NCI-H2029 (cell line): ENCODE measurements at places on chromosomes 1 and 21.
A peak's percentile ranks its signal among the peaks of the same experiment; 100 is the strongest.

DNA sequence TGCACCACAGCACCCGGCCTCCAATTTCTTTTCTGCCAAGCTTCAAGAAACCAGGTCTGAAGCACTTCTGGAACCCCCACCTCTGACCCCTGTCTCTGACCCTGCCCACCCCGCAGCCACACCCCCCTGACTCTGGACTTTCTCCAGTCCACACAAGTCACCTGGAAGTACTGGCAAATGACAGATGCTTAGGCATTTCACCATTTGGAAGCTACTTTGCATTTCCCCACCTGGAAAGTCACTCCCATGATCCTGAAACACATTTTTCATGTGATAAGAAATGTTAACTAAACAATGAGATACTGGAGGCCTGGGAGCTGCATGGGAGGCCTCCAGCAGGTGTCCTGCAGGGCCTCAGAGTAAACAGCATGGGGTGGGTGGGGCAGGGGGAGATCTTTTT, 45.7 kb downstream of the NTPCR start:
- no peak for DNase-seq

DNA sequence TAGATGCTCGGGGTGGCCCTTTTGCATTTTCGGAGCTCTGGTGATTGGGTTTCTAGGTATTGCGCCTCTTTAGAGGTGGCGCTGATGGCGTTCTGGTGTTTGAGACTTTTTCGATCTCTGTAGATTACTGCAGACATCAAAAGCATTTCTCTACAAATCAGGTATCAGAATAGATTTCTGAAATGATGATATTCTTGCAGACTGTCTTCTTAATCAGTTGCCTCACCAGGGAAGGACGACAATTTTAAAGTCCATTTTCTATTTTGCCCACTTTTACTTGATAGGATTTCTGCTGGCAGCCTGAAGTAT, 65.2 kb upstream of the VAMP3 start:
- DNase-seq, result no peak

DNA sequence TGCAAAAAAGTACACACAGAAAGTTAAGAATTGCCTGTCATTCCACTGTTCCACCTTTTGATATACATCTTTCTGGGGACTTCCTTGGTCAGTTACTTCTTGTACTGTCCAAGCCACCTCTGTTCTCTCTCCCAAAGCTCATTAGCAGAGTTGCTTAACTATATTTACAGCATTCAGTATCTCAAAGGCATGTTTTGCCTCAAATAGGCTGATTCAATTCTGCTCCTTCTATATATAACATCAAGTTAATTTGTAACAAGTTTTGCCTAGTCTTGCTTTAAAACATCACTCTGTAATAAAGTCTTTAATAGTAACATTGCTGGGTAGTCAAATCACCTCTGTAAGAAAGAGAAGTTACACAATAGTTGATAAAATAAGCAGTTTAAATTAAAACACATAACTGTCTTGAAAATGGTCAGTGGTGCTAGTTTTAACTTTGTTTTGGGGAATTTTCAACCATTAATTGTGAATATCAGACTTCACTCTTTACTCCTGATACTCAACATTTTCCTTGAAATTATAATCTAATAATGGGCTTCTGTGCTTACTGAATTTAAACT, 35.7 kb downstream of the EDARADD start:
- no peak for DNase-seq

- DNase-seq, result no peak
These were observed 6.6 kb upstream of the PRPF38B start for GRCh38 chr1:108685529-108685928.

DNA sequence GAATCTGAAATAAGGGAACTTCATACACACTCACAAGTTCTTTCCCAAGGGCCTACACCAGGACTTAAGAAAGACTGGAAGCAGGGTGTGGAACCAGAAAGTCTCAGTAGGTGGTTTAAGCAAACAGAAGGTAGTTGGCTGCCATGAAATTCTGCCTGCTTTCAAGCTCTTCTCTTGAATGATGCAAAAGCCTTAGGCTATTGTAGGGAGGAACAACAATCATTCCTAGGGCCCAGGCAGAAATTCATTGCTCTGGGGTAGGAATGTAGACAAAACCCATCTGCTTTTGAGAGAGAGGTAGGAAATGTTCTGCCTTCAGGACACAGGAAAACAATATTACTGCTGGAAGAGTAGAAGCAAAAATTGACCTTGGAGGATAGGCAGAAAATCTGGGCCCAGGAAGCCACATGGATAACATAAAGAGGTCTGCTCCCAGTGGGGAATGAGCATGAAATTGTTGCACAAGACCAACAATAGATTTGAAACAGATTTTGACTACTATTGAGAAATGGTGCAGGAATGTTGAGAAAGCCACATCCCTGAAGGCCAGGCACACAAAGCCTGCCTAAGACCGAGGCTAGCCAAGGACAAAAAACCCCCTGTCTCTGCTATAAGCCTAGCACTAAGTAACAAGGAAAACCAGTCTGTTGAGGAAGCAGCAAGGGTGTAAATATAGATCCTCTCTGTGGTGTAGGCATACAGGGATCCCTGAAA, 22.7 kb upstream of the SFT2D2 start:
- no peak for DNase-seq

- DNase-seq, result peak; percentile 87
These were observed at the start of gene PCAT6 for GRCh38 chr1:202810615-202811295. Gene PCAT6 (plus strand): TSS chr1:202810954.

DNA sequence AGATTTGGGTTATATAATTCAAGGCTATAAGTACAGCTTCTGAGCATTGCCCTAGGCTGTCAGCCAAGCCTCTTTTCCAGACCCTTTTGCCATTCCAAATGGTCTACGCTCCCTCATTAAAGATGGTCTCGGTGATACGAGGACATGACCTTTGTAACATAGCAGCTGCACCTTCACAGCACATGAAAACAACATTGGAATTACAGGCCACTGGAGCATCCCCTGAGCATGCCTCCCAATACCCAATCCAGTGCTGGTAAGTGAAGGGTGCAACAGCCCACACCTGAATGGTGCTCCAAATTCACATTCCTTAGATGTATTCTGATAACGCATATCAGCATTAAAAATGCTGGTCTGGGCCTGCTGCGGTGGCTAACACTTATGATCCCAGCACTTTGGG, 20.1 kb upstream of the PTPRF start:
- no peak for DNase-seq

GRCh38 chr1:30681782-30682181, 41.6 kb downstream of the MATN1 start:
- peak; percentile 59 for DNase-seq

DNA sequence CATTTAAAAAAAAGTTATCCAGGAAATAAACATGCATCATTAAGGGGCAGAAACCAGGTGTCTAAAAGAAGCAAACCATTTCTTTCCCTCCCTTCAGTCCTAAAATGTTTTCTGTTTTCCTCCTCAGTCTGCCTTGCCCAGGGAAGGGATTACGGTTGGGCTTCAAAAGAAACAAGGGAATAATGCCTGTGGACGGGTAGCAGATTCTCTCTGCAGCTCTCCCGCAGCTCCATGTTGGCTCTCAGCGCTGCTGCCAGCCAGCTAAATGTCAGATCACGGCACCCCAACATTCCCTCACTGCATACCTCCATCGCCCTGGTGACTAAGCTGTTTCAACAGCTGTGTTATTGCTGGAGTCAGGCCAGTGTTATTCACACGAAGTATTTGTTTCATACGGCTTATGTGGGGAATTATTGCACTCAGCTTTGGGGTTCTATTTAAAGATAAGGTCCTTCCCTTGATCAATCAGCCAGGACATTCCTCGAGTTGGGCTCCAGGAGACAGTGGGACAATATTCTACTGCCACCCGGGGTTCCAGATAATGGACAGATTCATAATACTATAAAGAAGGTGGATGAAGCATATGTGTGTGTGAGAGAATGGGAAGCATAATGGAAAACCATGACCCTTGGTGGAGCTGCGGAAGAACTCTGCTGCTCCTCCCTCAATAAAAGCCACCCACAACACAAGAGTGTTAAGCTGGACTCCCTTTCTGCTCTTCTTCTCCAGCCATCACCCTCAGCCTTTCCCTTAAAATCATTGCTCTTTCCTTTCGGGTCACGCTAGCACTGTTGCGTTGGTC, 58.2 kb downstream of the WLS start:
- DNase-seq, result peak; percentile 29

DNA sequence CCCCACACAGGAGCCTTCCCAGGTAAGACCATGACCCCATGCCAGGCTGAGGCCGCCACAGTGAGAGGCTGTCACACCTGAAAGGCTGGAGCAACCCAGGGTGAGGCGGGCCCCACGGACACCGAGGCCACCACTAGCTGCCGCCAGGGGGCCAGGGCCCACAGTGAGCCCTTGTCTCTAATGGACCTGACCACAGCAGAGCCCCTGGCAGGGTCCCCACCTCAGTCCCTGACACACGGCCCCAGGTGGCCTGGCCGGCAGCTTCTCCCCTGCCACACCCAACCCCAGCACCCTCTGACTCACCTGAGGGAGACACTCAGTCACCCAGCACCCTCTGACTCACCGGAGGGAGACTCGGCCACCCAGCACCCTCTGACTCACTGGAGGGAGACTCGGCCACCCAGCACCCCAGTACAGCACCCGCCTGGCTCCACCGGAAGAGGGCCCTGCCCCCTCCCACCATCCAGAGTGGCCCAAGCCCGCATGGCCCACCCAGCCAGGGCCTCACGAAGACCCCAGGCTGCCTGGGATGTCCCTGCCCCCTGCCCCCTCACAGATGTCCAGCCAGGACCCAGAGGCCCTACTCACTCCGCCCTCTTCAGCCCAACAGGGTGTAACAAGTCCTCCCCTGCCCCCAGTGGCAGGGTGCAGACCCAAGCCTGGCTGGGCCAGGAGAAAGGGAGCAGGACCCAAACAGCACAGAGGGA, 4.4 kb downstream of the DVL1 start:
- DNase-seq, result no peak

DNA sequence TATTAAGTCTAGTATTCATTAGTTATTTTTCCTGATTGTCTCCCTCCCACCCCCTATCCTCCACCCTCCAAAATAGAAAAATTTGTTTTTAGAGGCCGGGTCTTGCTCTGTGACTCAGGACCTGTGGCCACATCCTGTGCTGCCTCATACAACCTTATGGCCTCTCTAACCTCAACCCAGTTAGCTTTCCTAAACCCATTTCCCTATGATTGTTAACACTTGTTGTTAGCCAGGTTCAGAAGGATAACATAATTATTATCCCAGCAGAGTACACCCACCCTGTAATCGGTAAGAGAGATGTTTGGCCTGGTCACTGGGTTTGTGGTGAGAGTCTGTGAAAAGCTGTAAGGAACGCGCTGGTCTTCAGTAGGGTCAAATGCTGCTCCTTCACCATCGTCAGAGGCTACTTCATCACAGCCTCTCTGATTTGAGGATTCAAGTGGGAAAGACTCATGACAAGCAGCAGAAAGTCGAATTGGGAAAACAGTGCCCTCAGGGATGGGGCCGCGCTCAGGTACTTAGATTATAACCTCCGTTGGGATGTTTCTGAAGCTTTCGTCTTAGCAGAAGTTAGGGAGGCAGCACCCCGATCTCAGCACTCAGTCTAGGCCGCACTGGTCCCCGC, 35.9 kb upstream of the HMGN1 start:
- no peak for DNase-seq

DNA sequence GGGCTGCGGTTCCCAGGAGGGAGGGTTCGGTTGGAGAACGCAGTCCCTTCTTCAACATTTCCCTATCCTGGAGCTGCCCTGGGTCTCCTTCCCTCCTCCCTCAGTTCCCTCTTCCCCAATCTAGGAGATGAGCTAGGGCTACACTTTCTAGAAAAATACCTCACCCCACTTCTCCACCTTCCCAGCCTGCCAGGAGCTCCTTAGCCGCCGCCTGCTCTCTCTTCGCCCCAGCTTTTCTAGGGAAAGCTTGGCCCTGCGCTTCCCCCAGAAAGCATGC, 488 bp upstream of the ADAMTS1 start:
- no peak for DNase-seq

- no peak for DNase-seq
These were observed 2.6 kb downstream of the CHD1L start for GRCh38 chr1:147245129-147245528.

DNA sequence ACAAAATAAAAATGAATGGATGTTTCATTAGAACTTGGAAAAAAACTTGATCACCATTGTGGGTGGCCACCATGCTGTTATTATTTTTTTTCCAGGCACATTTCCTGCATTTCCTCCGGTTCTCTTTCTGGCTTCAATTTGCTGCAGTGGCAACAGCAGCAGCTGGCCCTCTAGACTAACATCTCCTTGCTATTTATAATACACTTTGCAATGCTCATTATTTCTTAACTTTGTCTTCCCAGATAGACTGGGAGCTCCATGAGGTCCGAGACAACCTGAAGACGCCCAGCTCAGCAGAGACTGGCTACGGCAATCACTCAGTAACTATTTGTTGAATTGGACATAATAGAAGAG, 53.4 kb upstream of the ATP5PO start:
- no peak for DNase-seq

- no peak for DNase-seq
These were observed 13.5 kb upstream of the HJV start for GRCh38 chr1:146035048-146035423.

- DNase-seq, result no peak
These were observed 14.9 kb upstream of the MGST3 start for GRCh38 chr1:165616054-165616612.

- DNase-seq, result peak; percentile 68
These were observed 1.3 kb downstream of the CNN3 start for GRCh38 chr1:94925561-94926125.

- no peak for DNase-seq
These were observed 3.1 kb downstream of the C1orf162 start for GRCh38 chr1:111476761-111477309.

GRCh38 chr1:13478692-13479091, 35.1 kb downstream of the LRRC38 start:
- no peak for DNase-seq

- no peak for DNase-seq
These were observed 231.0 kb upstream of the B3GALT2 start for GRCh38 chr1:193417403-193417802.

- DNase-seq, result peak; percentile 45
These were observed at the start of gene CLCNKB for GRCh38 chr1:16043521-16043920. Gene CLCNKB (plus strand): TSS chr1:16043782. CDS start chr1:16044493, 711 bp downstream.

DNA sequence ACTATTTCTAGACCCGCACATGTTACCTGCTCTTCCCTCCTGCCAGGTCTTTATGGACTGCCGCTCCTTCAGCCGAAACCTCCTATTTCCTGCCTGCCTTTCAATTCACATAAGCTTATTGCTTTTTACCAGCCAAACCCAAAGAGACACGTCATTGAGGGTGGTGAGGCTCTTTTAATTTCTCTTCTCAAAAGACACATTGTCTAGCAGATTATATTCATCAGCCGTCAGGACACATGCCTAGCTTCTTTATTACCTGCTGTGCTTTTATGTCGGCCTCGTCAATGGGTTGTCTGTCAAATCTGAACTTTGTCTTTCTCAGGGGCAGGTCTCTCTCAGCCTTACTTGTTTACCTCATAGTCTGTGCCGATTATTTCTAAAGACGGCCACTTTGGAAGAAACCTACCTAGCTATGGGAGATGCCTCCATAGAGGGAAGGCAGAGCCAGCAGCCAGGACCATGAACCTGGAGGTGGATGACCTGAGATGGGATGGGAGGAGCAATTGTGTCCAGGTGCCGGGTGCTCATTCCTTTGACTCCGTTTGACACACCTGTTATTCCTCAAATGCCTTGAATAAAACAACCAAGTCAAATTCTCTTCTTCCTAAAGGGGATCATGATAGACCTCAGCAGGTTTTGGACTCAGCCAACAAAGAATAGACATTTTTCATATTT, 42.0 kb downstream of the ZBTB18 start:
- DNase-seq, result no peak

- no peak for DNase-seq
These were observed 326.1 kb downstream of the MRPL39 start for GRCh38 chr21:25281134-25281533.
